ENCODE measurements at places on chromosomes 7 and 10. TPM values are rescaled to one million over a fixed set of nuclear protein-coding genes. Genes with fewer than 3 reads are reported as not detected.
A peak's percentile ranks its signal among the peaks of the same experiment; 100 is the strongest.

DNA sequence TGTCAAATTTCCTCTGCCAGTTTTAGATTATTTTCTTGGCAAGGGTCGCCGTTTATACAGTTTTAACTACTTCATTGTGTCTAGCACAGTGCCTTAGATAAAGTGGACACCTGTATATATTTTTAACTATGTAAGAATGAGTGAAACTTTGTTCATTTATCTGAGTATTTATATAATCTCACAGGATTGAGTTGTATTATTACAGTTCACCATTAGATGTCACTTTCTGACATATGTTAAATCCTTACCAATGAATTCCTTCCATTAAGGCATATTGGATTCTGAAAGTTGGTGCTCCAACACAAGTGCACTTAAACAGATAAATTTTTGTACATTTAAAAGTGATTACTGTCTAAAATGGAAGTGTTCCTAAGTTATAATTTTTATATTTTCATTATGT is 43.0 kb downstream of the ZMYND11 start:
- DNase-seq, result no peak

Gene ZDHHC4
- polyA plus RNA-seq, result 76.3 TPM

DNA sequence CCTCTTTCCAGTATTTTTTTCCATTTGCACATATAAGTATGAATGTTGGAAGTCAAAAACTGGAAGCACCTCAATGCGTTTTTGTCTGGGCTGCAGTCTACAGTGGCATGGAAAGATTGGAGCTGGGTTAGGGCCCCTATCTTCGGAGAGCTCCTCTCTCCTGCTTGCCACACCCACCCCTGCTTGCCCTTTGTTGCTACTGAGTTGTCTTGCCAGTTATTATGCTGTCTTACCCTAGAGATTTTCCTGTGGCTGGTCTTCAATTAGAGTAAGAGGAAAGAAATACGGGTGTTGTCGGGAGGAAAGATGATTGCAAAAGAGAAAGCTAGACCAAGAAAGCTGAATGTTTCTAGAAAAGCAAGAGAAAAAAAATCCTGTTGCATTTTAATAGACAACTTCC is 228.9 kb upstream of the CELF2 start:
- no peak for DNase-seq

Gene CTBP2
- 89.2 TPM for polyA plus RNA-seq

Gene SEMA3E
- polyA plus RNA-seq, result 1.9 TPM

DNA sequence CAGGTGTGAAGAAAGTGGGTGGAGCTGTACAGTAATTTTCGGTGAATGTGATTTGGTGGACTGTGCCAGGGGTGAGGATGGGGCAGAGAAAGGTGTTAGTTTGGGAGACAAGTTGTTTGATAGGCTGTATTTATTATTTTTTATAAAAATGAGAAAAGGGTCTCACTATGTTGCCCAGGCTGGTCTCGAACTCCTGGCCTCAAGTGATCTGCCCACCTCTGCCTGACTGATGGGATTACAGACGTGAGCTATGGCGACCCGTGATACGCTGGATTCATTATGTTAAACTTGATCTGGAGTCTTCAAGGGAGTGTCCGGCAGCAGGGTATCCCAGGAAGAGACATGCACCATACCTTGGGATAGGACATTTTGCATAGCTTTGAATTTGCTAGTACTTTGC is 1.3 kb downstream of the KAT6B start:
- DNase-seq, result no peak

Gene GNGT1
- 0.15 TPM for polyA plus RNA-seq

DNA sequence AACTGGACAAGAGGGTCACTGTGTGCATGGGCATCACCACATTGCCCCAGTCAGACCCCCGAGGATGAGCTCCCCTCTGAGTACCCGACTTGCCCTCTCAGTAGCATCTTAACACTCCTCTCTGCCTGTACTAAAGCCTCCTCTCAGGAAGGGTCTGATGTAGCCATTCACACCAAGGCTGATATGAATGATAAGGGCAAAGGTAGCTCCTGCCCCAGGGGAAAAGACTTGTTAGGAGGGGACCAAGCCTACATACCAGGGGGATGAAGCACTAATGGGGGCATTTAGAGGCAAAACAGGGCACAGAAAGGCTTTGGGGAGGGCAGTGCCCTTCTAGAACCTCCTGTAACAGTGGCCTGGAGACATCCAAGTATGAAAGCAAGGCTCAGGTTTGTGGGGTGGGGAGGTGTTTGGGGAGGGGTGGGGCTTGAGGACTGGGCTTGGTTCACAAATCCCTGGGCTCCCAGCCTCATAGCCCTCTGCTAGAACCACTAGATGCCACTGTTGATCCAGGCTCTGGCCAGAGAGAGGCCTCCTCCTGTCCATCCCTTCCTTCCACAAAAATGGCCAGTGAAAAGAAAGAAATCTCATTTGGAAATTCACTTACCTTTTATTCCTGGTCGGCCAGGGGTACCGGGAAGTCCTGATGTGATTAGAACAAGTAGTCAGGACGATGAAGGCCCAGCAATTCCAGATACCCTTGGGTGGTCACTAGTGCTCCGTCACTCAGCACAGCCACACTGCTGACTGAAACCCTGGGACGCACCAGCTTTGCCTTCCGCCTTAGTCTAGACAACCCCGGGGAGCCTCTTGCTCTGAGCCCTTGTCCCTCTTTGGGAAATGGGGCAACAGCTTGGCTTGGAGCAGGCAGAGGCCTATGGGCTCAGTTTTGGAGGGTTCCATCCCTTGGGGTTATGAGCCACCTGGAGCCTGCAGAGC is 40.3 kb downstream of the COL17A1 start:
- no peak for DNase-seq

- no peak for DNase-seq
Observed at GRCh38 chr7:70574970-70575799, 556.8 kb upstream of the GALNT17 start.

- DNase-seq, result no peak
Observed at GRCh38 chr7:75534727-75535307, 42.7 kb downstream of the SPDYE5 start.

Gene NUTM2A
- 5.6 TPM for polyA plus RNA-seq

Gene SPRN
- 3.1 TPM for polyA plus RNA-seq

DNA sequence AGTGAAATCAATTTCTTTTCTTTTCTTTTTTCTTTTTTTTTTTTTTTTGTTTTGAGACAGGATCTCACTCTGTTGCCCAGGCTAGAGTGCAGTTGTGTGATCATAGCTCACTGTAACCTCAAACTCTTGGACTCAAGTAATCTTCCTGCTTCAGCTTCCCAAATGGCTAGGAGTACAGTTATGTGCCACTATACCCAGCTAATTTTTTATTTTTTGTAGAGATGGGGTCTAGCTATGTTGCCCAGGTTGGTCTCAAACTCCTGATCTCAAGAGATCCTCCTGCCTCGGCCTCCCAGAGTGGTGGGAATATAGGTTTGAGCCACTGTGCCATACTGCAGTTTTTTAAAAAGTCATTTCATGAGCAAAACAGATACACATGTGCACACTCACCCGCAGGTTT is 79.8 kb downstream of the ANK3 start:
- DNase-seq, result no peak

DNA sequence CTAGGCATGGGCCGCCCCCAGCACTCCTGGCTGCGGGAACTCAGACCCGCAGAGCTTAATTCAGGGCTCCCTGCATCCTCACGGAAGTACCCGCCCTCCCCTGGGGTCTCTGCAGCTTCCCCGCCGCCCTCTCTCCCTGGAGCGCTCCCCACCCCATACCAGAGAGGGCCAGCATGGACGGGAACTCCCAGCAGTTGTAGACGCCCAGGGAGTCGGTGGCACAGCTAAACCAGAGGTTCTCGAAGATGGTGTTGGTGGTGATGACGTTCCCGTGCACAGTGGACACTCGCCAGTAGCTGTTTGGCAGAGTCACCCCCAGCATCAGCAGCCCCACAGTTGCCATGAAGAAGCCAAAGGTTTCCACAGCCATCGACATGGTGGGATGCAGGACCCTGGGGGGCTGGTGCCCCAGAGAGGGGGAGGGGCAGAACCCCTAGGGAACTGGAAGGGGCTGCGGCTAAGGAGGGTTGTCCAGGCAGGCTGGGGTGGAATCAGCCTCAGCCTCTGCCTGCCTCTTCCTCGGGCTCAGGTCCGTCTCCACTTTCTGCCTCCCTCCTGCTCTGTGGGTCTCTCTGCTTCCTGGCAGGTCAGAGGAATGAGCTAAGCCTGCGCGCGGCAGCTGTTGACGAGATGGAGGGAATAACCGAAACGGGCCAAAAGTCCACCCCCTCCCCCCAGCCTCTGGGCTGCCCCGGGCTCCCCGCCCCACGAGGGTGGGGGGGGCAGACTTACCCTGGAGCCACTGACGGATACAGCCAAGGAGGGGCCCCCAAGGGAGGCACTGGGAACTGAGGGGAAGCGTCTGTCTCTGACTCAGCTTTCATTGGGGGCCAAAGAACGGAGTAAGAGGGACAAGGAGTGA is at the start of gene CLDN15:
TSS of gene CLDN15 (minus strand) at position 597 of the 862 bp plus-strand sequence. CDS start at position 376, 221 bp downstream.
- DNase-seq, result no peak

DNA sequence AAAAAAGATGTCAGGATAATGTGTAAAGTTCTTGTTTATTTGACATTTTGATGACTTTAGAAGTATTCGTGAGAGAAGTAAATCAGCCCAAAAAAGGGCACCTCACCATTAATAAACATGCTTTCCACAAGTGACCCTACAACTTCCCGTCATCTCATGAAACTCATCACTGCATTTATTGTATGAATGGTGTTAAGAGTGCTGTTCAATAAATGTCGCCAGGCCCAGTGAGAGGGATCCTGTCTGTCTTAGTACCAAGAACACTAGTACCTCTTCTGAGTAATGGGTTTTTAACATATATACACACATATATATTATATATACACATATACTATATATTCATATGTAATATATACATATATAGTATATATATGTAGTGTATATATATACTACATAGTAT is 61.9 kb downstream of the TMEM26 start:
- DNase-seq, result no peak

GRCh38 chr10:71573562-71574518 is 145.7 kb downstream of the C10orf105 start:
- DNase-seq, result no peak

DNA sequence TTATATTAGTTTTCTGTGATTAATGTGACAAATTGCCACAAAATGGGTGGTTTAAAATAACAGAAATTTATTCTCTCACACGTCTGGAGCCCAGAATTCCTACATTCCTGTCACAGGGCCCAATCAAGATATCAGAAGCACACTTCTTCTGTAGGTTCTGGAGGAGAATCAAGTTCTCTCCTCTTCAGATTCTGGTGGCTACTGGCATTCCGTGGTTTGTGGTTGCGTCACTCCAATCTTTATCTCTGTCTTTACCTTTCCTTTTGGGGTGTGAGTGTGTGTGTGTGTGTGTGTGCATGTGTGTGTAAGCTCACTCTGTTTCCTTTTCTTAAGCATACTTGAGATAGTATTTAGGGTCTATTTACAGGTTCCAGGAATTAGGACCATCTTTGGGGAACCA is 115.5 kb upstream of the DKK1 start:
- DNase-seq, result no peak

Gene DOCK4
- 24.6 TPM for polyA plus RNA-seq

DNA sequence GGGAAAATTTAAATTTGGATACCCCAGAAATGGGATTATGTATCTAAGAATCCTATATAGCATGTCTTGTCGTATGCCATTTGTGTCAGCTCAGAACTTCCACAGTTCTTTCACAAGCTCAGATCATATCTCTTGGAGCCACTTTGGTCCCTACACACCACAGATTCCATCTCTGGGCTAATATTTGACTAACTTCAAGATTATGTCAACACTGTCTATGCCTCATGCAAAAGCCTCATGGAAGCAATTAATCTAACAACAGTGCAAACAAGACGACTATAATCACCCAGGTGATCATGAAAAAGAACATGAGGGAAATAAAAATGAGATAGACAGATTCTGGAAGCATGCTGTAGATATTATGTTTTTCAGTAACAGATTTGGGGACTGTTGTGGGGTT is 189.1 kb downstream of the LRRTM3 start:
- no peak for DNase-seq

DNA sequence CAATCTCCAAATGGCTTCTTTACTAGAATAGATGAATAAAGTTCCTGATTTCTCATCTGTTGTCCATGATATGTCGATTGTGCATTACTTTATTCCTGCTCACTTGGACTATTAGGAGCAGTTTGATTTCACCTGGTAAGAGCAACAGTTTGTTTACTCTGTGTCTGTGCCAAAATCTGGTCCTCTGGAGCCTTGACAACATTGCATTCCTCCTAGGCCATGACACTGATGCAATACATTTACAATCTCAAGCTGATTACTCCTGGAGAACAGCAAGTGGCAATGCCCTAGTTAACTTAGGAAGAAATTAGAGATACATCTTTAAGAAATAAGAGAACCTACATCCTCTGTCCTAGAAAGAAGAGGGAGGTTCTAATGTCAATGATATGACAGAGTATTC is 71.8 kb downstream of the SGCE start:
- no peak for DNase-seq

- peak; percentile 50 for DNase-seq
Observed at GRCh38 chr10:88386821-88387773, 196.0 kb downstream of the RNLS start.

GRCh38 chr7:29843093-29843492 is 36.8 kb downstream of the WIPF3 start:
- no peak for DNase-seq

DNA sequence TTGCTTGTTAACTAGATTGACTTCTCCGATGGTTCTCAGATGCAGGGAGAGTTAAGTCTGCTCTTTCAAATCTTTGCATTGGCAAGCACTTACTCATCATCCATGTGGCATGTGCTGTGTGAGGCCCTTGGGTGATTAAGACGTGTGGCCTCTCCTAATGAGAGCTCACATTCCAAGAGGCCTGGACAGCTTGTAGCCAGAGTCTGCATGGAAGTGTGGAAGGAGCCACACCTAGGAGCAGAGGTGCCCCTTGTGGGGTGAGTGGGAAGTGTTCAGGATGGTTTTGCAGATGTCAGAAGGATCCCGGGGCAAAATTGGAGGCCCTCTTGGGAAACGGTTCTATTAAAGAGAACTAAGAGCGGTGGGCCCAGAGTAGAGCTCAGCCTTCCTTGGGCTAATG is 225.9 kb downstream of the PAXIP1 start:
- DNase-seq, result no peak

Measured in renal cortex interstitium (tissue), 15 donors.